ENCODE measurements at places on chromosomes 1 and 21.

DNA sequence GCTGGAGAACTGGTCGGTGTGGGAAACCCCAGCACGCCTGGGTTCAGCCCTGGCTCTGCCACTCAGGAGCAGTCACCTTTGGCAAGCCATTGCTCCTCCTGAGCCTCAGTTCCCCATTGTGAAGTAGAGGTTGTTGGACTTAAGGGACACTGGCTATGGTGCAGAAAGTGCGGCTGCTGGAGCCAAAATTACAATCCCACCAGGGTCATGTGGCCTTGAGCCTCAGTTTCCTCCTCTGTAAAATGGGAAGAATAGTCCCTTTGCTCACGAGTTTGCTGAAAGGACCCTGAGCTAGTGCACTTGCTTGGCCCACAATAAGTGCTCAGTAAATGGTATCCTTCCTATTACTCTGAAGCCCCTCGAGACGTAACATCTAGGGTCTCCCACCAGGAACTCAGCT lies 14.6 kb upstream of the TAS1R2 start:
- DNase-seq: no peak

DNA sequence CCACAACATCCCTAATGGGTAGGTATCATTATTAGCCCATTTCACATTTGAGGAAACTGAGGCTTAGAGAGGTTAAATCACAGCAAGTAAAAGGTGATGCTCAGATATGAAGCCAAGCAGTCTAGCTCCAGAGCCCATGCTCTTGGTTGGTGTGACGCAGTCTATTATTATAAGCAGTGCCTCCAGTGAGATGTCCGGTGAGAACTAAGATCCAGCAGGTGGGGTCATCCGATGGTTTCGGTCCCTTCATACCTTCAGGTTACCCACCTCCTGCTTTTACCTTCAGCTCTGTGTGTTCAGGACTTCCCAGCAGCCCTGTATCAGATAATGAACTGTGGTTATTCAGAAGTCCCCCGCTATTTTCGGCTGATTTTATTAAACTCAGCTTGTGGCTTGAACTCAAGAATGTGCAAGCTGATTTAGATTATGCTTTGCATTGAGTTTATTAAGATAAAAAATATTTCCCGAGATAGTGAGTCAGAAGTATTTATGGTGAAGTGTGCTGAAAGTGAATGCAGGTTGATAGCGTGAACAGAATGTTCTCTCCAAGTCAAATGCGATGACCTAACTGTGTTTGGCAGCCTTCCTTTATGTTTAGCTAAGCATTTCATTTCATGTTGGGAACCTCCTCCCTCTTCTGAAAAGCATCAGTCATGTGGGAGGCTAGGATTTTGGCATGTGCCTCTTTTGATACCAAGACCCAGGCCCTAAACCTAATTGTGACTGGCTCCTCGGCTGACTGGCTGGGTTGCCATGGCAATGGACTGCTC lies 160.9 kb upstream of the UBE2U start:
- DNase-seq: no peak

DNA sequence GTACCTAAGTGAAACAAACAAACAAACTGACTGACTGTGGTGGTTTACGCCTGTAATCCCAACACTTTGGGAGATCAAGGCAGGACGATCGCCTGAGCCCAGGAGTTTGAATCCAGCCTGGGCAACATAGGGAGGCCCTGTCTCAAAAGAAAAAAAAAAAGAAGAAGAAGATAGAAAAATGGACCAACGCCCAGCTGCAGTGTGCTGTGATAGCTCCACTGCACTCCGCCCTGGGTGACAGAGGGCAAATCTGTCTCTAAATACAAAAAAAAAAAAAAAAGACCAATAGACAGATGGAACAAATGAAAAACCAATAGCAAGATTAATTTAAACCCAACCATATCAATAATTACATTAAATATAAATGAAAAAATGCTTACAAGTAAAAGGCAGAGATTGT lies 13.9 kb downstream of the AKR7A3 start:
- no peak for DNase-seq

GRCh38 chr21:31604591-31605190 lies 54.8 kb upstream of the SOD1 start:
- peak; percentile 71 for DNase-seq

GRCh38 chr1:58855274-58856165 lies 71.7 kb upstream of the JUN start:
- DNase-seq: no peak

Measured in GM20000 (cell line).